ENCODE measurements at places on chromosomes 12 and 14. TPM values are rescaled to one million over a fixed set of nuclear protein-coding genes. Genes with fewer than 3 reads are reported as not detected.

Gene KCNH3
- total RNA-seq: 0.72 TPM

Gene GPR84
- 0.18 TPM for total RNA-seq

GRCh38 chr12:66736931-66737330 lies 58.1 kb upstream of the GRIP1 start:
- DNase-seq: no peak
- H3K4me1 ChIP-seq: no peaks in the 10 kb centered on the region
- no peak overlapping the region for H3K27ac ChIP-seq
- H3K4me3 ChIP-seq: no peak overlapping the region
- no peaks in the 10 kb centered on the region for H3K27me3 ChIP-seq
- H3K36me3 ChIP-seq: no peaks in the 10 kb centered on the region

DNA sequence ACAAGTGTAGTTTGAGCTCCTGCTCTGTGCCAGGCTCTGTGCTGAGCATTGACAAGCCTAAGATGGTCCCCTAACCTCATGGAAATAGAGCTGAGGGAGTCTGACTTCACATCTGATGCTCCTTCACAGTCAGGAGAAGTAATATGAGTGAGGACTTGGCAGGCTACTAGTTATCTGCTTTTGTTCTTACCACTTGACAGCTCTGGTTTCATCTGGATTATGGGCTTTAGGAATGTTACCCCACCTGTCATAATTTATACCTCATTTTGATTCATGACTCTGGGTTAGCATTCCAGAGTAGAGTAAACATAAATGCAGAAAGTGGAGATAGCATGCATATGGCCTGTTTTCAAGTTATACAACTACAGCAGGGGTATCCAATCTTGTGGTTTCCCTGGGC lies 40.5 kb downstream of the ATP6V1D start:
- H3K27me3 ChIP-seq: no peaks in the 10 kb centered on the region
- H3K36me3 ChIP-seq: no peaks in the 10 kb centered on the region
- H3K4me3 ChIP-seq: no peak overlapping the region

DNA sequence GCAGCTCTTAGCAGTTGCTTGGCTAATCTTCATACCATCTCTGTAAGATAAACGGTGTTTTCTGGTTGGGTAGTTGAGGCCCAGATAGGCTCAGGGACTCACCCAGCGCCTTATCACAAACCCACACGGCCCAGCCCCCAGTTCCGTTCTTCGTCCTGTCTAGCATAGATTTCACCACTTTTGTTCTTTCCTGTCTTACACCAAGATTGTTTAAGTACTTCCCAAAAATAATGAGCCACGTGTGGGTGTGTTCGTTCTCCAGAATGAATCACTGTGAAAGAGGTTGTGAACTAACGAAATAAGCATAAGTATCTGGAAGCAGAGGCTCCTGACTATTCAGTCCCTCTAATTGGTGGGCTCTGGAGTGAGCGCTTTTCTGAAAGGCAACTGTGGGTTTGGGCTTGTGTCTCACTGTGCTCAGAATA lies 21.4 kb downstream of the ACVR1B start:
- peaks cover 5% of the 10 kb centered on the region for H3K4me1 ChIP-seq
- no peaks in the 10 kb centered on the region for H3K36me3 ChIP-seq
- DNase-seq: no peak
- H3K27me3 ChIP-seq: no peaks in the 10 kb centered on the region
- no peak overlapping the region for H3K27ac ChIP-seq

DNA sequence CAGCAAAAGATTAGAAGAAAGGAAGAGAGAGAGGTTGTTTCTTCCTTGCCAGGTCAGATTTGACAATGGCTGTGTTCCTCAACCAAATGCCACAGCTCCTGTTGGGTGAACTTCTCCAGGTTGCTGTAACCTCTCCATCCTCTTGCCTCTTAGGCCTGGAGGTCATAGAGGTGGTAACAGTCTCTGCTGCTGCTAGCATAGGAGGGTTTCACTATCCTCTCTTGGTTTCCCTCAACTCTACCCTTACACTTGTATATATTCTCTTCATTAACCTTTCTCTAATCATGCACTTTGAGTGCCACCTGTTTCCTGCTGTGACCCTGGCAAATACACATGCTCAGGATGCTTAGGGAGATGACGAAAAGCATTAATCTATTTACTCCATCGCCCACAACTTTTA lies 67.7 kb upstream of the HIF1A start:
- H3K27ac ChIP-seq: no peak overlapping the region
- H3K4me1 ChIP-seq: no peaks in the 10 kb centered on the region
- no peaks in the 10 kb centered on the region for H3K36me3 ChIP-seq
- DNase-seq: no peak

GRCh38 chr12:104596898-104597843 lies 140.4 kb downstream of the CHST11 start:
- H3K4me3 ChIP-seq: no peak overlapping the region
- no peak for DNase-seq
- peaks cover 3% of the 10 kb centered on the region for H3K4me1 ChIP-seq
- H3K27me3 ChIP-seq: no peaks in the 10 kb centered on the region
- H3K36me3 ChIP-seq: no peaks in the 10 kb centered on the region

- no peak for DNase-seq
- H3K27me3 ChIP-seq: no peaks in the 10 kb centered on the region
- no peaks in the 10 kb centered on the region for H3K4me1 ChIP-seq
- H3K36me3 ChIP-seq: no peaks in the 10 kb centered on the region
- H3K4me3 ChIP-seq: no peak overlapping the region
These were observed 389.6 kb downstream of the LRIG3 start for GRCh38 chr12:58530742-58531062.

Gene SLC24A4
- 0.15 TPM for total RNA-seq

- no peak overlapping the region for H3K27ac ChIP-seq
- no peak for DNase-seq
- no peaks in the 10 kb centered on the region for H3K4me1 ChIP-seq
- no peaks in the 10 kb centered on the region for H3K36me3 ChIP-seq
- no peak overlapping the region for H3K4me3 ChIP-seq
- H3K27me3 ChIP-seq: no peaks in the 10 kb centered on the region
These were observed 29.1 kb downstream of the ALX1 start for GRCh38 chr12:85309125-85309566.

Gene RD3L
- not detected for total RNA-seq
